ENCODE measurements at places on chromosomes 11 and 22. TPM values are rescaled to one million over a fixed set of nuclear protein-coding genes. Genes with fewer than 3 reads are reported as not detected.

The VSTM5 gene
- 1.1 TPM for total RNA-seq

The PKP3 gene
- total RNA-seq: under 0.01 TPM

The OR8G5 gene
- total RNA-seq: 0.16 TPM

The TMEM86A gene
- total RNA-seq: 6.9 TPM

The DKK3 gene
- total RNA-seq: 185 TPM

The SLC37A2 gene
- 3.4 TPM for total RNA-seq

The HTR3A gene
- total RNA-seq: 0.31 TPM

The ABCG4 gene
- total RNA-seq: 2.5 TPM

The DDTL gene
- 3.1 TPM for total RNA-seq

The VPS37C gene
- 4.5 TPM for total RNA-seq

The TEX54 gene
- not detected for total RNA-seq

The MS4A7 gene
- 3.3 TPM for total RNA-seq

The NFAM1 gene
- 0.62 TPM for total RNA-seq

The CPT1B gene
- 6.7 TPM for total RNA-seq

The CHADL gene
- total RNA-seq: 2.8 TPM

The C11orf52 gene
- total RNA-seq: not detected

The MICAL2 gene
- total RNA-seq: 28.2 TPM

The SAA4 gene
- total RNA-seq: not detected

The EIF4G2 gene
- total RNA-seq: 1,024 TPM

The PGR gene
- total RNA-seq: 0.16 TPM

The TSGA10IP gene
- total RNA-seq: not detected

The NXPE1 gene
- not detected for total RNA-seq

The C11orf24 gene
- total RNA-seq: 10.6 TPM

The MAJIN gene
- not detected for total RNA-seq

The OR52N4 gene
- not detected for total RNA-seq

The PIWIL4 gene
- 5.8 TPM for total RNA-seq

The ANO3 gene
- total RNA-seq: 6.7 TPM

The CECR2 gene
- 4.4 TPM for total RNA-seq

The TRIM21 gene
- 6.6 TPM for total RNA-seq

The RFPL2 gene
- 0.31 TPM for total RNA-seq

The BTG4 gene
- total RNA-seq: not detected

The PDE3B gene
- total RNA-seq: 31.4 TPM

The IGLL5 gene
- not detected for total RNA-seq

The C11orf16 gene
- total RNA-seq: not detected

The CCS gene
- 22.0 TPM for total RNA-seq

The DCHS1 gene
- 49.9 TPM for total RNA-seq

The SCUBE1 gene
- total RNA-seq: 21.2 TPM

The BARX2 gene
- 0.16 TPM for total RNA-seq

The TCIRG1 gene
- 3.1 TPM for total RNA-seq

The GLYAT gene
- total RNA-seq: 0.31 TPM

The SUN2 gene
- total RNA-seq: 78.1 TPM

The TMEM121B gene
- total RNA-seq: 10.0 TPM

The OR5P2 gene
- total RNA-seq: not detected

The SCYL1 gene
- total RNA-seq: 34.2 TPM

The FGF19 gene
- total RNA-seq: not detected

The DAGLA gene
- total RNA-seq: 5.5 TPM

The GDPD4 gene
- total RNA-seq: not detected

The C11orf21 gene
- total RNA-seq: 0.16 TPM

The TRAPPC4 gene
- total RNA-seq: 63.9 TPM

The FAM181B gene
- 9.7 TPM for total RNA-seq

The KBTBD3 gene
- 20.4 TPM for total RNA-seq

Measured in occipital lobe (tissue), 3 donors.